ENCODE measurements at places on chromosomes 1 and 21.
A peak's percentile ranks its signal among the peaks of the same experiment; 100 is the strongest.

- no peak for DNase-seq
These were observed 162.8 kb downstream of the PRDM16 start for GRCh38 chr1:3231826-3232225.

DNA sequence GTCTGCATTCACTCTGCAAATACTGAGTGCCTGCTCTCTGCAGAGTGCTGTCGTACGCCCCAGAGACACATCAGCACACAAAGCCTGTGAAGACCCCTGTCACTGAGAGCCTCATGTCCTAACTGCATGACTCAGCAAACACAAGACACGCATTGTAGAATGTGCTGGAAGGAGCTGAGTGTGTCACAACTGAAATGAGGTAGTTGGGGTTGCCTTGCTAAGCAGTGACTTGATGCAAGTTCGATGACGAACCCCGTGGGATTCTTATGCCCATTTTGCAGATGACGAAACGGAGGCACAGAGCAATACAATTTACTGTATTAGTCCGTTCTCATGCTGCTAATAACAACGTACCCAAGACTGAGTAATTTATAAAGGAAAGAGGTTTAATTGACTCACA is 65.1 kb downstream of the RIPK4 start:
- no peak for DNase-seq

DNA sequence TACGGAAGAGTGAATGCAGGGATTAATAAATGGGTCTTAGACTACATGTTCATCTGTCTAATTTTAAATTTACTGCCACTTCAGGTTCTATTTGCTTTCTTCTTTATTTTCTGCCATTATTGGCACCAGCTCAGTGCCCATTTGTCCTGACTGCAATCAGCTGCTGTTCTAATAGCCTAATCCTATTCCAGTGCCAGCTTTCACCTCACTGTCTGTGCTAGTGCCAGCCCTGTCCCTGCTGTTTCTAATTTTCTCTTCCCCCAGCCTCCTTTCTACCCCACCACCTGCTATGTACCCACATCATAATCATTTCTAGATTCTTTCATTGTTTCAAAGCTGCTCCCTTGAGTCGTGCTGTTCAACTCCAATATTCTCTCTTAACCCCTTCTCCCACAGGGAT is 86.4 kb downstream of the KCNK1 start:
- DNase-seq = no peak

GRCh38 chr1:176543360-176544129 is 80.6 kb downstream of the PAPPA2 start:
- no peak for DNase-seq

DNA sequence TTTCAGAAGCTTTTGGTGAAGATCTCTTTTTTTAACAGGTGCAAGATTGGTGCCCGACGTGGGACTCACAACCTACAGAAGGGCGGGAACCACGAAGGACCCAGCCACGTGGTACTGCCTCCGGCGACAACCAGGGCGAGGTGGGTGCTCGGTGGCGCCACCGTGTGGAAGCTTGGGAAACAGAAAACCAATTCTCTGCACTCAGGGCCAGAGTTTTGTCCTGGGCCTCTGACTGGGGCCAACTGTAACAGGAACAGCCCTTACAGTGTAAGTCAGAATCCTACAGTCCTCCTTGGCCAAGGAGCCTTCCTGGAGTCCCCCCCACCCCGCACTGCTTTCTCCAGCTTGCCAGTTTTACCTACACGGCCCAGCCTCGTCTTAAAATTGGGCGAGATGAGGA is 11.6 kb upstream of the S100A7A start:
- peak; percentile 24 for DNase-seq

GRCh38 chr1:208078752-208079151 is 165.4 kb downstream of the PLXNA2 start:
- no peak for DNase-seq

GRCh38 chr1:7589774-7590425 is 181.2 kb upstream of the VAMP3 start:
- DNase-seq = no peak

Data from activated T-cell treated with anti-CD3 and anti-CD28 coated beads for 4 hours (primary cell).